Activated CD4-positive, alpha-beta T cell treated with anti-CD3 and anti-CD28 coated beads for 4 hours (primary cell): ENCODE measurements at places on chromosomes 6 and 20.

DNA sequence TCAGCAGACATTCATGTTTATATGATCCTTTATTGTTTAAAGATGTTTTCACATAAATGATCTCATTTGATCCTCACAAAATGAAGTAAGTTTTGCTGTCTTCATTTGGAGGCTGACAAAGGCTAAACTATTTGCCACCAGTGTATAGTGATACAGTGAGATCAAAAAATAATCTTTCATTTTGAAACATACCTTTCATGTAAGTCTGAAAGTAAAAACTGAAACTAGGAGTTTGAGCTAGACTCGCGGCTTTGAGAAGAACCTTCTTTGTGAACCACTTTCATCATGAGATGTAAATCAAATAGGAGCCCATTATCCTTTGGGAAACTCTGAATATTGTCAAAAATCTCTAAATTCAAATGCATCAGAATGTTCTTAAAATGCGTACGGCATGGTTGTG lies 40.3 kb upstream of the SPTLC3 start:
- no peak for DNase-seq

DNA sequence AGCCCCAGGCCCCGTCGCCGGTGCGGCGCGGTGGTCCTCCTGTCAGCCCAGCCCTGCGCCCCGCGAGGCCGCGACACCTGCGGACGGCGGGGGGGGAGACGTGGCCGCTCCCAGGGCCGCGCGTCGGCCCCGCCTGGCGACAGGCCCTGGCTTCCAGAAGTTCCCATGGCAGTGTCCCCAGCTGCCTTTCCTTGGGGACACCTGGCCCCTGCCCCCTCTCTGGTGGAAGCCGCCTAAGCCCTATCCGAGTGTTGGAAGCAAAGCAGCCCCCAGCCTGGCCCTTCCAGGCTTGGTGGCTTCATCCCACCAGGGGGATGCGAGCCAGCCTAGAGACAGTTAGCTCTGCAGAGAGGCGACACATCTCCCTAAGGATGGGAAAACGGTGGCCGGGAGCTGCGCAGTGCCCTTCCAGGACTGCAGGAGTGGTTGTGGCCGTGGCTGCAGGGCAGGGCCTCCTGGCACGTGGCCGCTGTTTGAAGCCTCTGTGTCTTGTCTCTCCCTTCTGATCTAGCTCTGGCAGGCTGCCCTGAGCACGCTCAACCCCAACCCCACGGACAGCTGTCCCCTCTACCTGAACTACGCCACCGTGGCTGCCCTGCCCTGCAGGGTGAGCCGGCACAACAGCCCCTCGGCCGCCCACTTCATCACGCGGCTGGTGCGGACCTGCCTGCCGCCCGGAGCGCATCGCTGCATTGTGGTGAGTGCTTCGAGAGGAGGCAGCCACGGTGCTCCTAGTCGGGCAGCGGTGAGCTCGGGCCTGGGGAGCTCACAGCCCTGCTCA lies 816 bp downstream of the NPEPL1 start:
- DNase-seq: no peak

GRCh38 chr20:18133962-18134361 lies 3.7 kb upstream of the KAT14 start:
- DNase-seq: no peak

DNA sequence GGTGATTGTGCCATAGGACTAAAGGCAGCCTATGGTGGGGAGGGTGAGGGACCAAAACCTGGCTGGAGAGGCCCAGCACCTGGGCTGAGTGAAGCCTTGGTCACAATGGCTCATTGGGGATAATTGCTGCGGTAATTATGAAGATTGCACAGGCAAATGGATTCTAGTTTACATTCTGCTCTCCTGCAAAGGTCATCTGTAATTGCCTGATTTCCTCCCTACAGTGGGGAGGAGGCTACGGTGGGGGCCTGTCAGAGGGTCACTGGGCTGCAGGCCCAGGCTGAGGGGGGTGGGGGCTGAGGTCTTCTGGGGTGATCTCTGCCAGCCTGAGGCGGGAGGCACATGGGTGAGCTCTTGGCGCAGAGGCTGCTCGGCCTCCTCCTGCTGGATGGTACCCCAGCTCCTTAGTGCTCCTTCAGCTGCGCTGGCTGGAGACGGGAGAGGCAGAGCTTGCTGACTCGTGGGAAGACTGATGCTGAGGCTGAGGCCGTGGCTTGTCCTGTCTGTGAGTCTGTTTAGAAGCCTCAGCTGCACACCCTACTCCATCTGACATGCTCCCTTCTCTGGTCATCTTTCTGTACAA lies 30.3 kb downstream of the PACSIN1 start:
- DNase-seq: no peak

GRCh38 chr6:110526726-110527125 lies 50.3 kb upstream of the SLC22A16 start:
- no peak for DNase-seq

GRCh38 chr6:63750400-63750799 lies 114.8 kb downstream of the PHF3 start:
- DNase-seq: no peak

DNA sequence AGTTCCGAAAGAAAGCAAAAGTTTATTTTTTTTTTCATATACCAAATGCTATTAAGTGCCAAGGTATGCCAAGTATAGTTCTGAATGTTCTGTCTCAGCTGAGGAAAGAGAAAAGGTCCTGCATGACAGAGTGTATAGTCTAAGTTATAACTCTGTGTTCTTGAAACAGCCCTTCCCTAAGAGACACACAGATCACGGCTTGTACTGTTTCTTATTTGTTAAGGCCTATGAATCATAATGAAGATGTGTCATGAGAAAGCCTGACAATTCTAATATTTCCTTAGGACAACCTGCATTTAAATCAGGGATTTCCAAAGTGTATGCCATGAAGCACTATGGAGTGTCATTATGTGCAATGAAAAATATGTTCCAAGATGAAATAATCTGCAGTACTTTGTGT lies 538.7 kb upstream of the CDH4 start:
- DNase-seq: no peak

- no peak for DNase-seq
Measured at GRCh38 chr6:1212919-1213318, 99.0 kb upstream of the FOXQ1 start.

DNA sequence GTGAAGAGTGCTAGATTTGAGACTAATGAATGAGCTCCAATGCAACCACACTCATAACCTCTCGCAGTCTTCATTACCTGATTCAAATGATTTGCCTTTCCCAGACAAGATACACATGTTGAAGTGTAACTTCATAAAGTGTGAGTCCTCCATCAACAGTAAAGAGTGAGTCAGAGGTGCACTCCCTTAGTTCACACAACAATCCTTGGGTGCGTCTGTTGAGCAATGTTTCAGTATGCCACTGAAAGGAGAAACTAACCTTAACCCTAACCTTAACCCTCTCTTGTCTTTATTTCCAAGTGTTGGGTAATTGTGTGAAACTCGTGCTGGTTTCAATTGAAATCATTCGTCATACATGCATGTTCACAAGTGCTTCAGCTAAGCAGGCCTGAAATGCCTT lies 21.0 kb upstream of the RIN2 start:
- DNase-seq: no peak

DNA sequence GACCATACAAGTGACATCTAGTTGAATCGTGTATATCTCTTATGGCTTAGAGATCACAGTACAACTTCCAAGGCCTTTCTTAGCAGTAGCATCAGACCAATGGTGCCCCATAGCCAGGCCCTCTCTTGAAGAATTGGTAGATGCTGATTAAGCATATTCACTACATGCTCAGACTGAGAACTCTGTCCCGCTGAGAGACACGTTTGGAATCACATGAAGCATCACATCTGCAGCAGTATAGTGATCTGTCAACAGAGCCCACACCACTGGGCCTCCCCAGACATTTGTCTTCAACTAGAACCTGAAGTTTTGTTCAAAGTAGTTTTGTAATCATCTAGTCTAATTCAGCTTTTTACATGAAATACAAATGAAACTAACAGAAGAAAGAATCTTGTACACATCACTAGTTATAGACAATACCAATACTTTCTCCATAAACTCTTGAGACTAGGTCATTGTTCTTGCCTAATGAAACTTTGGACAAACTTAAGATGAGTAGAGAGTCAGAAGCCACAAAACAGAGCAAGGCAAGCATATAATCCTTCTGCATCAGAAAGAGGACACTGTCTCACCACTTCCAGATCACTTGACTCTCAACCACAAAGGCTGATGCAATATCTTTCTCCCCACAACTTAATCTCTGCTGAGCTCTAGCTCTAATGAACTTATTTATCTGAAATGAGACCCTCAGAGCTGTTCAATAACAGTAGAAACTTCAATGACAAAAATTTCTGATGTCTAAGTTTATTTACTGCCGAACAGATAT lies 182.7 kb downstream of the TBX18 start:
- no peak for DNase-seq

GRCh38 chr6:36863670-36864540 lies 10.7 kb downstream of the PPIL1 start:
- DNase-seq: no peak
